ENCODE measurements at places on chromosomes 1 and 21. TPM values are rescaled to one million over a fixed set of nuclear protein-coding genes. Genes with fewer than 3 reads are reported as not detected.

DNA sequence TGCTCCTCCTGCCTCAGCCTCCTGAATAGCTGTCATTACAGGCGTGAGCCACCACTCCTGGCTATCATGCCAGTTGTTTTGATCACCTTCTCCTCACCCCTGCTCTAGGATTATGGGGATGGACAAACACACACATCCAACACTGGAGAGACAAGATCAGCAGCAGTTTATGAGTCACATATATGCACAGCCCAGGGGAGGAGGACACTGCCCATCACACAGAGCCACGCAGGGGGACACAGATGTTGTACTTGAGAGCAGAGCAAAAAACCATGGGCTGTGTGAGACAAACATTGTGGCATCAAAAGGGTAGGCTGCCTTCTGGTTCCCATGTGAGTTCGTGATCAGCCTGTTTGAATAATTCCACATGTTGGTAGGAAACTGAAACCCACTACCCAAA, 32.1 kb downstream of the EDARADD start:
- no peak overlapping the region for H3K4me3 ChIP-seq
- H3K4me1 ChIP-seq: peaks cover 7% of the 10 kb centered on the region
- H3K36me3 ChIP-seq: no peaks in the 10 kb centered on the region

DNA sequence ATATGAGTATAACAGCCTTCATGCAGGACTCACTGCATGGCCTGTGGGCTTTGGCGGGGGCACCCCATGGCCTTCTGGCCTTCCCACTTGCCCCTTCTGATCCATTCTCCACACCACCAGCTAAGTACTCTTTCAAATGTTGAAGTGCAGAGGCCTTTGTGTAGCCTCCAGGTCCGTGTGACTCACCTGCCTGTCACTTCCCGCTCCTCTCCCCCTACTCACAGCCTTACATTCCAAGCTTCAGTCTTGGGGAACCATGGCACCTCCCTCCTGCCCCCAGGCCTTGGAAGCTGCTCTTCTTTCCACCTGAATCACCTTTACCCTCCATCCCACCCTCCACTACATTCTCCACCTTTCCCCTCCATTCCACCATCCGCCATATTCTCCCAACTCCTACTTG, 69.6 kb downstream of the PGM1 start:
- H3K36me3 ChIP-seq: peaks cover 9% of the 10 kb centered on the region
- H3K27ac ChIP-seq: no peak overlapping the region

The TEX38 gene
- total RNA-seq: not detected

The PRAMEF25 gene
- not detected for total RNA-seq

- no peak for DNase-seq
- H3K27me3 ChIP-seq: no peaks in the 10 kb centered on the region
- no peak overlapping the region for H3K27ac ChIP-seq
Observed at GRCh38 chr1:239977416-239977815, 114.3 kb upstream of the FMN2 start.

DNA sequence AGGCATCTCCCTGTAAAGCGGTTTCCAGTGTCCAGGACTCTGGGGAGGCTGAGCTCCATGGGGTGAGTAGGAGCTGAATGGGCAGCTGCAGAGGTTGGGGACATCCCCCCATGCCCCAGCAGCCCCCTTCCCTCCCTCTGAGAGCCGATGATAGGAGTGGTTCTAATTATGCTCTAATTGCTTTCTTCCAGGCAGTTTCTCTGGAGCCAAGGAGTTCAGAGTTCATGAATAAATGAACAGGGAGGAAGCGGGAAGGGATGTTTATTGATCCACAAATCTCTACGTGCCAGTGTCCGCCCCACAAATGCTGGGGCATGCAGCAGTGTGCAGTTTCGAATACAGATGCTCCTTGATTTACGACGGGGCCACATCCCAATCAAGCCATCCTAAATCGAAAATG, 15.6 kb downstream of the NKAIN1 start:
- no peak overlapping the region for H3K4me3 ChIP-seq
- no peak for DNase-seq
- no peak overlapping the region for H3K27ac ChIP-seq
- no peaks in the 10 kb centered on the region for H3K27me3 ChIP-seq

All from CD4-positive, CD25-positive, alpha-beta regulatory T cell (primary cell).